ENCODE measurements at places on chromosomes 16 and 17. TPM values are rescaled to one million over a fixed set of nuclear protein-coding genes. Genes with fewer than 3 reads are reported as not detected.

LRRC75A gene
- 1.2 TPM for total RNA-seq

TMEM238L gene
- not detected for total RNA-seq

PKMYT1 gene
- 2.5 TPM for total RNA-seq

DPEP3 gene
- total RNA-seq, result 0.13 TPM

GALR2 gene
- total RNA-seq, result under 0.01 TPM

ZNF213 gene
- 2.8 TPM for total RNA-seq

TBC1D3C gene
- total RNA-seq, result not detected

EIF1 gene
- total RNA-seq, result 43.6 TPM

OR2C1 gene
- total RNA-seq, result not detected

KRTAP9-2 gene
- total RNA-seq, result not detected

INO80E gene
- 13.0 TPM for total RNA-seq

SP2 gene
- 2.9 TPM for total RNA-seq

MEFV gene
- under 0.01 TPM for total RNA-seq

SAMD14 gene
- total RNA-seq, result 2.8 TPM

KCNJ18 gene
- total RNA-seq, result not detected

SOST gene
- not detected for total RNA-seq

INCA1 gene
- 0.39 TPM for total RNA-seq

GPR139 gene
- total RNA-seq, result not detected

MSLN gene
- 0.25 TPM for total RNA-seq

NOG gene
- 1.1 TPM for total RNA-seq

LHX1 gene
- not detected for total RNA-seq

SP6 gene
- total RNA-seq, result 2.3 TPM

CUEDC1 gene
- 3.9 TPM for total RNA-seq

CBLN1 gene
- total RNA-seq, result under 0.01 TPM

TXNDC11 gene
- total RNA-seq, result 17.6 TPM

PRM1 gene
- not detected for total RNA-seq

CCDC200 gene
- not detected for total RNA-seq

ESRP2 gene
- total RNA-seq, result 2.1 TPM

MPV17L gene
- total RNA-seq, result 0.13 TPM

CIBAR2 gene
- total RNA-seq, result not detected

SULT1A2 gene
- total RNA-seq, result not detected

YPEL2 gene
- total RNA-seq, result 60.8 TPM

TPSD1 gene
- not detected for total RNA-seq

DBNDD1 gene
- total RNA-seq, result 12.3 TPM

TMC8 gene
- 0.13 TPM for total RNA-seq

HID1 gene
- total RNA-seq, result 48.5 TPM

C16orf96 gene
- not detected for total RNA-seq

TBC1D3K gene
- not detected for total RNA-seq

TMEM114 gene
- total RNA-seq, result not detected

DYNC1LI2 gene
- 101 TPM for total RNA-seq

OR4D1 gene
- total RNA-seq, result not detected

ZNF319 gene
- 2.2 TPM for total RNA-seq

KIF19 gene
- 1.8 TPM for total RNA-seq

TERB1 gene
- under 0.01 TPM for total RNA-seq

APOH gene
- not detected for total RNA-seq

IL17C gene
- not detected for total RNA-seq

ABCC6 gene
- total RNA-seq, result 0.13 TPM

SALL1 gene
- total RNA-seq, result under 0.01 TPM

CALB2 gene
- not detected for total RNA-seq

PLEKHH3 gene
- 16.6 TPM for total RNA-seq

CTRB1 gene
- not detected for total RNA-seq

C1QTNF8 gene
- total RNA-seq, result not detected

LGALS9B gene
- not detected for total RNA-seq

Measured in dermis microvascular lymphatic vessel endothelial cell (primary cell).